Occipital lobe (tissue), 3 donors: ENCODE measurements at places on chromosomes 12 and 14.

DNA sequence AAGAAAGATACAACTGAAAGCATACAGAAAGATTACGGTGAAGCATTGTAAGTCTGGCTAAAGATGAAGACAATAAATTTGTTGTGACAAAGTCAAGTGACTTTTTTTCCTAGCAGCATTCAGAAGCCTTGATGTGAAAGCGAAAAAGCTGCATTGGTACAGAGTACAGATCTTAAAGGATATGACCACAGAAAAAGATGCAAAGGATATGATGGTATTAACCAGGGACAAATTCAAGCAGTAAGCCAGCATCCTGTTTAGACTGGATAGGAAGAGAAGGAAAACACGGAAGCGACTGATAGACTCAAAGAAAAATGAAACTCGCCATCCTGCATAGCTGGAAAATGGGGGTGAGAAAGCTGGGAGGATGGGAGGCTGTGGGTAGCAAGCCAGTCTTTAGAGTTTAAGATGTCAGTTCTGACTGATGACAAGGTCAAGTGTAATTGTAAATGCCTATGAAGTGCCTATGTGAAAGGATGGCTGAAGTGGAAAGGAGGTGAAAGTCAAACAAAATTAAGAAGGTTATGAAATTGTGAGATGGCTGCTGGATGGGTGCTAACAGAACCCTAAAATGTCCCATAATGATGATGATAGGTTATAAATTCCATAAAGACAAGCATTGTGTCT, 92.4 kb downstream of the PHLDA1 start:
- DNase-seq: no peak

- no peak for DNase-seq
These were observed 98.9 kb downstream of the RBM19 start for GRCh38 chr12:113867258-113867657.

DNA sequence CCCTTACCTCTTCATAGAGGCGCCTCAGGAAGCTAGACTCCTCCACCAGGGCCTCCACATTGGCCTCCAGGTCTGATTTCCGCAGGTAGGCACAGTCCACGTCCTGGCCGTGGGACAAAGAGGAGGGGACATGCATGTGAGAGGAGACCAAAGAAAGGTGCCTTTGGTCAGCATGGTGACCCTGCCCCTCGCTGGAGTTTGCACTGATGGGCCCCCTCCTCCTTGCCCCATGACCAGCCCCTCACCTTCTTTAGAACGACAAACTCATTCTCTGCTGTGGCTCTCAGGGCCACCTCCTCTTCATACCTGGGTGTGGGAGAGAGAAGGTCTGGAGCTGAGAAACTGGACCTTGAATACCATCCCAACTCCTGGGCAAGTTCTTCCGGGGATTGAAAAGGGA, 3.2 kb downstream of the KRT85 start:
- DNase-seq: no peak

GRCh38 chr14:87170179-87170578, 822.8 kb downstream of the GALC start:
- DNase-seq: no peak
